Natural killer cell treated with Interleukin-12 subunit alpha and Interleukin-12 subunit beta and Interleukin-15 and Interleukin-18, amount 100 ng/mL, for 72 hours (primary cell): ENCODE measurements at places on chromosomes 1 and 21. TPM values are rescaled to one million over a fixed set of nuclear protein-coding genes. Genes with fewer than 3 reads are reported as not detected.

HLX gene
- 5.5 TPM for total RNA-seq

GRCh38 chr21:44749116-44749758, 37.9 kb upstream of the TSPEAR start:
- H3K4me3 ChIP-seq: no peak overlapping the region
- H3K36me3 ChIP-seq: no peaks in the 10 kb centered on the region
- H3K4me1 ChIP-seq: no peaks in the 10 kb centered on the region
- H3K27ac ChIP-seq: no peak overlapping the region
- DNase-seq: peak; percentile 40
- peaks cover 7% of the 10 kb centered on the region for H3K27me3 ChIP-seq

- H3K27ac ChIP-seq: peak overlapping the region; percentile 99
- peaks cover 41% of the 10 kb centered on the region for H3K4me1 ChIP-seq
- H3K4me3 ChIP-seq: peak overlapping the region; percentile 98
- peaks cover 6% of the 10 kb centered on the region for H3K36me3 ChIP-seq
Observed at GRCh38 chr21:34886240-34887104, 162.6 kb downstream of the RUNX1 start.

DNA sequence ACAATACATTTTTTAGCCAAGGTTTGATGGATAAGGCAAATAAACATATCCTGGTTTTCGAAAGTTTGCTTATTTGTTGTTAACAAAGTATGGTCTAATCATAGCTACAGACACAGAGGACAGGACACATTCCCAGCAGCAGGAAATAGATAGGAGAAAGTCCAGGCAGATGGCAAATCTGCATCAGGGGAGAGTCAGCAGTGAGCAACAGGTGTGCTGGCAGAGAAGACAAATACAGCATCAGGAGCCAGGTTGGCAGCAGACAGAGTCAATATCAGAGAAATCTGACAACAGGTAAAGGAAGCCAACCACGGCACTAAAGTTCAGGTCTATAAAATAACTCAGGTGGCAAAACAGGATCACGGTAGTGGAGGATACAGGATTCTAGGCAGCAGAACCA, 210.7 kb upstream of the PTBP2 start:
- H3K36me3 ChIP-seq: no peaks in the 10 kb centered on the region
- no peaks in the 10 kb centered on the region for H3K4me1 ChIP-seq

DNA sequence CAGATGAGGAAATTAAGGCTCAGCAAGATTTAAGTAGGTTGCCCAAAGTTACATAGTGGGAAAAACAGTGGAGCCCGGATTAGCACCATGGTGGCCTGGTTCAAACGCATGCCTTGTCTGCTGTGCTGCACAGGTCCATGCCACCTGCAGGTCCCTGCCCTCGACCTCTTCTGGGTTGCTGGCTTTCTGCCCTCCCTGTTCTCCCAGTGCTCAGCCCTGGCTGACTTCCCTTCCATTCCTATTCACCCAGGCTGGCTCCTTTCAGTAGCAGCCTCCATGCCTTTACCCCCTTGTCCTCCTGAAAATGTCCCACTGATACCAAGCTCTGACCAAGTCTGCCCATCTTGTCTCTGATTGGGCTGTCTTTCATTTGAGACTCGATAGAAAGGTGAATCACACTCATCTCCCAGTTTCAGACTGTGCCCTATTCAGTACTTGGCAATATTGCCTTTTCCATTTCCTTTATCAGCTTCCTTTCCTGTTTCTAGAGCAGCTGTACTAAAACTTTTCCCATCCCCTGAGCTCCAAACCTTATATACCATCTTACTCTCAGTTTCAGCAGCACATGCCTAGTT, 75.8 kb downstream of the ST3GAL3 start:
- DNase-seq: no peak
- H3K27me3 ChIP-seq: no peaks in the 10 kb centered on the region
- H3K36me3 ChIP-seq: peaks cover 26% of the 10 kb centered on the region
- peaks cover 8% of the 10 kb centered on the region for H3K4me1 ChIP-seq
- no peak overlapping the region for H3K27ac ChIP-seq
- H3K4me3 ChIP-seq: no peak overlapping the region

GRCh38 chr1:229619002-229619401, 6.9 kb downstream of the TAF5L start:
- H3K27ac ChIP-seq: no peak overlapping the region
- H3K27me3 ChIP-seq: no peaks in the 10 kb centered on the region
- H3K36me3 ChIP-seq: peaks cover 6% of the 10 kb centered on the region

GRCh38 chr1:172533513-172534151, 682 bp downstream of the SUCO start:
- H3K36me3 ChIP-seq: peaks cover 5% of the 10 kb centered on the region
- H3K4me1 ChIP-seq: peaks cover 45% of the 10 kb centered on the region
- H3K27me3 ChIP-seq: peaks cover 2% of the 10 kb centered on the region
- peak; percentile 79 for DNase-seq

GRCh38 chr1:15191267-15191666, 37.7 kb downstream of the TMEM51 start:
- no peaks in the 10 kb centered on the region for H3K4me1 ChIP-seq
- no peak for DNase-seq

COQ8A gene
- 28.4 TPM for total RNA-seq

DNA sequence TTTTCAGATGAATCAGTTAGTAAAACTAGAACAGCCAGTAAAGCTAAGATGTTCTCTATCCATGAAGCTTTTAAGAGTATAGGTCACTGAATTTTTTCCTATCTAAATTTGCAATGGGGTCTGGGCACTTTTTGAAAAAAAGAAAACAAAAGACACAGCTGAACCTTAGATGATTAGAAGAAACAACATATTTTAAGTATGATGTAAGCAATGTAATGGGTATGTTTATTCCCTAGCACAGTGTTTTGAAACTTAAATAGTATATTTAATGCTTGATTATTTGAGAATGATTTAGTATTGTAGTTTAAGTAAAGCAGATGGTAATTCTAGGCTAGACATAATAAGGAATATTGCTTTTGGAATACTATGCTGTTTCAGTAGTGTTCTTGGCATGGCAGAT, 36.2 kb downstream of the KCTD3 start:
- no peaks in the 10 kb centered on the region for H3K4me1 ChIP-seq
- H3K27ac ChIP-seq: no peak overlapping the region
- DNase-seq: no peak
- no peak overlapping the region for H3K4me3 ChIP-seq
- H3K36me3 ChIP-seq: peaks cover 8% of the 10 kb centered on the region

DNA sequence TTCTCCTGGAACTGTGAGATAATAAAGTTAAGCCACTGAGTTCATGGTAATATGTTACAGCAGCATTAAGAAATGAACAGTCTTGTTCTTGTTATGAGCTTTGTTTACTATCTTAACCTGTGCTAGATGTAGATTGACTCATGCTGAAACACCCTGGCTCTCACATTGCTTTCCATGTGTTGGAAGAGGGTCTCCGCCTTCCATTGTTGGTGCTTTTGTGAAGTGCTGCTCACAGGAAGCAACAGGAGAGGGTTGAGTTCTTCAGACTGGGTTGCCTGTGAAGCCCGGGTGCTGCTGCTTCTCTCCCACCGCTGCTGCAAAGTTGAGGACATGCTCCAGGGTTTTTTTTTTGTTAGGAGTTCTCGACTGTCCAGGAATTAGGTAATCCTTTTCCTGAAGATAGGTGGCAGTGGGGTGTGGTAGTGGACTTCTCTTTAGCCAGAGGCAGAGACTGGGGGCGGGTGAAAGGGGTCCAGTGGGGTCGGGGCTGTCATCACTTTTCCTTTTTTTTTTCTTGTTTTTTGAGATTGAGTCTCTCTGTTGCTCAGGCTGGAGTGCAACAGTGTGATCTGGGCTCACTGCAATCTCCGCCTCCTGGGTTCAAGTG, 28.7 kb upstream of the HMGN1 start:
- DNase-seq: no peak
- no peak overlapping the region for H3K4me3 ChIP-seq
- H3K36me3 ChIP-seq: no peaks in the 10 kb centered on the region
- H3K4me1 ChIP-seq: peaks cover 10% of the 10 kb centered on the region
- peaks cover 8% of the 10 kb centered on the region for H3K27me3 ChIP-seq
- H3K27ac ChIP-seq: no peak overlapping the region

DNA sequence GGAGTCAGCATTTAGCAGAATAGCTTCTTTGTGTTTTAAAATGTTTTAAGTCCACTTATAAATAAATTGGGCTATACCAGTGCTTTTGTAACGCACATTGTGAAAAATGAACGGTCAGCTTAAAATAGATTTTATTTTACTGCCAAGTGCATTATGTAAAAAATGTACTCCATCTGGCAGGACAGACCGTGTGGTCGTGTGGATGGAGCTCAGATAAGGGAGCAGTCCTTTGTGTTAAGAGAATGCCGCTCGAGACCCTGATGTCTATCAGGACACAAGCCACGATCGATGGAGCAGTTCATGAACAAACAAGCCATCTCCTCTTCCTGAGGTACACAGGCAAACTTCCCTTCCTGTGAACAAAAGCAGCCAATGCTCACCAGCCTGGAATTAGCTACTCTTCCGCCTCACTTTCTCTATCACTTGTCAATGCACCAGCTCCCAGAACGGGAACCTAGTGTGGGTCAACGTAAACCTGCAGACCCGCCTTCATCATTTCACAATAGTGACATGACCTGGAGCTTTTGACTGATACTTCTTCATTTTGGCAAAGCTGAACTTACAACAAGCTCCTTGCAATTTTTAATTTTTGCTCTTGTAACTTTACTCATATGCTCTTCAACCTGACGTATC, 243.5 kb downstream of the TGFB2 start:
- no peak overlapping the region for H3K4me3 ChIP-seq
- H3K27ac ChIP-seq: no peak overlapping the region
- DNase-seq: no peak
- no peaks in the 10 kb centered on the region for H3K4me1 ChIP-seq
- no peaks in the 10 kb centered on the region for H3K36me3 ChIP-seq

DNA sequence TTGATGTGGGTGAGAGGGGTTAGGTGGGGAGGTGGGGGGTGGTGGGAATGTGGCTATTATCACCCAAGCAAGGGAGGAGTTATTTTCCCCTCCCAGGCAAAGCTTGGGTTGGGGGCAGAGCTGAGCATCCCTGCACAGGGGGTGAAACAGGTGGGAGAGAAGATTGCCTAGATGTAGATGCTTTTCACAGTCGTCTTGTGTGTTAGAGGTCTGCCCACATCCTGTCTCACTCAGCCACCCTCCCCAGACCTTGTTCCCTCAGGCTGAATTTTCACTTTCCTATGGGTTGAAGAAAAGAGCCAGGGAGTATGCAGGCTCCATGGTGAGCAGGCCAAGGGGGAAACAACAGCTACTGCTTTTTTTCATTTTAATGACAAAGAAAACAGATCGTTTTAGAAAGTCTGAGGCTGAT, 223.5 kb downstream of the KIF26B start:
- no peak overlapping the region for H3K4me3 ChIP-seq
- DNase-seq: no peak
- peaks cover 10% of the 10 kb centered on the region for H3K4me1 ChIP-seq
- H3K27ac ChIP-seq: no peak overlapping the region
- H3K36me3 ChIP-seq: no peaks in the 10 kb centered on the region
- H3K27me3 ChIP-seq: peaks cover 16% of the 10 kb centered on the region

MAP3K21 gene
- total RNA-seq: 0.64 TPM

- peaks cover 5% of the 10 kb centered on the region for H3K27me3 ChIP-seq
- no peaks in the 10 kb centered on the region for H3K4me1 ChIP-seq
- no peaks in the 10 kb centered on the region for H3K36me3 ChIP-seq
- no peak for DNase-seq
Observed at GRCh38 chr21:44499211-44499560, 40.8 kb downstream of the KRTAP10-1 start.

- H3K4me3 ChIP-seq: no peak overlapping the region
- peaks cover 64% of the 10 kb centered on the region for H3K4me1 ChIP-seq
- H3K27me3 ChIP-seq: no peaks in the 10 kb centered on the region
- H3K36me3 ChIP-seq: peaks cover 11% of the 10 kb centered on the region
- DNase-seq: peak; percentile 51
Observed at GRCh38 chr1:230120289-230120920, 53.4 kb downstream of the GALNT2 start.

DNA sequence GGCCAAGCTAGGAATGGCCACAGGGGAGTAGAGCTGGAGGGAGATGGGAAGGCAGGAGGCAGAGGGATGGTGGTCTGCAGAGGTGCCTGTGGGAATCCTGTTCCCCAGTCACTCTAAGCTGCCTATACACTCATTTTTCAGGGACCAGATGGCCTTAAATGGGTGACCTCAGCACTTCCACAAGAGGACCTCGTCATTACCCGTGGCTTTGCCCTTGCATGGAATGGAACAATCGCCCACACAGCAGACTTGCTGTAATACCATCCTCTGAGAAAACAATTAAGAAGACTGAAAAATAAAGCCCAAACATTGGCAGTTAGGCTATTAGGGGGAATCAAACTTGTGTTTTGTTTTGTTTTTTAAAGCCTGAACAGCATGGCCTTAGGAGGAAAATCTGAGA, 12.9 kb upstream of the TNN start:
- H3K36me3 ChIP-seq: no peaks in the 10 kb centered on the region
- no peak overlapping the region for H3K4me3 ChIP-seq
- no peaks in the 10 kb centered on the region for H3K4me1 ChIP-seq
- peaks cover 18% of the 10 kb centered on the region for H3K27me3 ChIP-seq
- DNase-seq: no peak
- H3K27ac ChIP-seq: no peak overlapping the region

DNA sequence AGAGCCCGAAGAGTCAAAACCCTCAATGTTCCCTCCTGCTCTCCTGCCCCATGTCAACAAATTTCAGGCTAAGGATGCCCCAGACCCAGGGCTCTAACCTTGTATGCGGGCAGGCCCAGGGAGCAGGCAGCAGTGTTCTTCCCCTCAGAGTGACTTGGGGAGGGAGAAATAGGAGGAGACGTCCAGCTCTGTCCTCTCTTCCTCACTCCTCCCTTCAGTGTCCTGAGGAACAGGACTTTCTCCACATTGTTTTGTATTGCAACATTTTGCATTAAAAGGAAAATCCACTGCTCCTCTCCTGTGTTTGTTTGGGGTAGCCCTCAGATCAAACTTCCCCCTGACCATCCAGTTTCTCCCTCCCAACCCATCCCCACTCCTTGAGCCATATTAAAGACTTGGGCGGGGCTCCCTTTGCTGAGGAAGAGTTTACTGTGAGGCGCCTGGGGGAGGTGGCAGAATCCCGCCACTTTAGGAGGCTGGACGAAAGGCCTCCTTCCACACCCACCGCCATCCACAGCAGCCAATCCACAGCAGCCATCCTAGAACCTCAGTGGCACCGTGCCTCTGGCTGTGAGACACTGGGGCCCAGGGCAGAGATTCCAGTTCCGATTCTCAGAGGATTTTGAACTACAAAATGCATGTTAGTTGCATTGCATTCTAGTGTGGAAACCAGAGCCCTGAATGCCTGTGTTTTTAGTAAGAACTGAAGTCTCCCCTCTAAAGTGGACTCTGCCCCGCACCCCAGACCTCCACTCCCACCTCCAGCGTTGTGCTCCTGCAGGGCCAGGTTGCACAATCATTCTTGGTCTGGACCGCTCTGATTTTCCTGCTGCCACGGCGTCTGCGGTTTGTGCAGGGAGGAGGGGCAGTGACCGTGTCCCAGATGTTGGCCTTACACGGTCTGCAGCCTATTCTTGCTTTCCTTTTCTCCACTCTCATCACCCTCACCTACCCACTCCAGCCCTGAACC, 3.0 kb downstream of the OLFML3 start:
- no peaks in the 10 kb centered on the region for H3K36me3 ChIP-seq
- peaks cover 18% of the 10 kb centered on the region for H3K4me1 ChIP-seq
- DNase-seq: no peak
- no peak overlapping the region for H3K27ac ChIP-seq

AMY1B gene
- not detected for total RNA-seq

LYPD8 gene
- not detected for total RNA-seq
